ENCODE measurements at places on chromosomes 7 and 10.
A peak's percentile ranks its signal among the peaks of the same experiment; 100 is the strongest.

- no peak for DNase-seq
Observed at GRCh38 chr10:45211576-45211975, 103.8 kb downstream of the OR13A1 start.

- DNase-seq: no peak
Observed at GRCh38 chr10:71161425-71161824, 50.9 kb upstream of the UNC5B start.

DNA sequence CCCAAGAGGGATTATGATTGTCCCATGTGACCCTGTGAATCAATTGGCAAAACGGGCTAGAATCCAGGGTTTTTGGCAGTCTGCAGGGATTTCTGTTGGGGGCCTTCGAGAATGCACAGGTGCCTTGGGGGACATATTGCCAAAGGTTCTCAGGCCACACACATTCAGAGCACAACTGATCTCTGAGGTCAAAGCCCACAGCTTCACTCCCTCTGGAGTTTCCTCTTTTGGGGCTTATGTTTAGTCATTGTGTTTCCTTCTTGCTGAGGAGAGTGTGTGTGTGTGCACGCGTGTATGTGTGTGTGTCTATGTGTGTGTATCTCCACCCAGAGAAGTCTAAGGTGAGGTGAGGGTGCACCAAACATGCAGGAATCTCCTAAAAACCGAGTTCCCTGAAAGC lies 8.8 kb downstream of the PPIF start:
- DNase-seq: no peak

- no peak for DNase-seq
Observed at GRCh38 chr10:89665302-89665701, 20.3 kb upstream of the PANK1 start.

DNA sequence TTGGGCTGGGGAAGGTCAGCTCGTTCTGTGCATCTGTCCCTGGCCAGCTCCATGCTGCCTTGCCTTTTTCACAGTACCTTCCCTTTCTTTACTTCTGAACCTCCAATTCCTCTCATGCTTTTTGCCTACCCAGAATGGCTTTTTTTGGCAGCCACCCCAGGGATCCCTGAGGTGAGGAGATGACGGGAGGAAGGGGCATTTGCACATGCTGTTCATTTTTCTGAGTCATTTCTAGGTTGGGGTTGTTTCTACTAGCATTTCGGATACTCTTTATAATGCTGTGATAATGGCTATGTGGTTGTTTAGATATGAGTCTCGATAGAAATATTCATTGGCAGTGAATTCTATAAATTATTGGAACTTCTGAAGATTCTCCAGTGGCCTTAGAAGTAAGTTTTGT lies 415.1 kb upstream of the FZD8 start:
- no peak for DNase-seq

GRCh38 chr7:157551325-157552070 lies 214.7 kb downstream of the DNAJB6 start:
- no peak for DNase-seq

- no peak for DNase-seq
Observed at GRCh38 chr7:44914992-44915607, 29.8 kb upstream of the PURB start.

DNA sequence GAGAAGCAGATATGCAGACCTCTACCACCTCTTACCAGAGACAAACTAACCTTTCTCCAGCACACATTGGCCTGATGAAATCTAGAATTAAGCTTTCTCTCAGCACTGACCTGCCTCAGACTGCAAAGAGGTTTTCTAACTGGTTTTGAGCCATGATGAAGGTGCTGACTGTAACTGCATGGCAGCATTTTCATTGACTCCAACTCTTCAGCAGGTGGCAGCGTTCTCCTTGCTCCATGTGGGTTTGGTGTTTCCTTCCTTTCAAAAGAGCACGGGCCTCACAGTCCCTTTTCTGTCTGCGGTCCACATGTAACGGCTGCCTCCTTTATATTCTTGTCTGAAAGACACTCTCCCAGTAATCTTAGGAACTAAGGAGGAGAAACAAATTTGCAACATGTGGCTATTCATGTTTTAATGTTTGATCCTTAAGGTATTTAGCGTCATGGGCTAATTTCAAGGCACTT lies 12.6 kb downstream of the KLLN start:
- DNase-seq: peak; percentile 15

- DNase-seq: no peak
Observed at GRCh38 chr10:60096761-60097513, 190.6 kb upstream of the CCDC6 start.

- no peak for DNase-seq
Observed at GRCh38 chr10:125142946-125143345, 17.4 kb downstream of the CTBP2 start.

DNA sequence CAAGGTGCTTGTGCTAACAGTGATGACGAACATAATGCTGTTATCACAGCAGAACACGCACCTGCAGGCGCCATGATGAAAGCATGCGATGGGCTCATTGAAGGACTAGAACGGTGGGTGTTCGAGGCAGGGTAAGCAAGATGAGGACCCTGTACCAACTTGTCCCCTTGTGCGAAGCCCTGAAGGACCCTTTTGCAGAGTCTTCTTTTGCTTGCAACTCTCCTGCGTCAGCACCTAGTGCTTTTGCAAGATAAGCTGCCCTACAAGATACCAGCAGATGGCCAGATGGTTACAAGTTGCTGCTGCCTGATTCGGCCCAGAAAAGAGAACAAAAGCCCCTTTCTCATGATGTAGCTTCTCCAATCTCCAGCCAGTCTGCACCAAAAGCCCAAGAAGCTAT lies 4.2 kb upstream of the IL15RA start:
- no peak for DNase-seq

- DNase-seq: no peak
Observed at GRCh38 chr7:111558991-111559390, 3.3 kb downstream of the IMMP2L start.

GRCh38 chr7:7869036-7869435 lies 99.6 kb upstream of the GLCCI1 start:
- DNase-seq: no peak

GRCh38 chr7:46933596-46933995 lies 648.3 kb downstream of the TNS3 start:
- DNase-seq: no peak

- DNase-seq: no peak
Observed at GRCh38 chr10:59894114-59894513, 12.2 kb downstream of the CCDC6 start.

DNA sequence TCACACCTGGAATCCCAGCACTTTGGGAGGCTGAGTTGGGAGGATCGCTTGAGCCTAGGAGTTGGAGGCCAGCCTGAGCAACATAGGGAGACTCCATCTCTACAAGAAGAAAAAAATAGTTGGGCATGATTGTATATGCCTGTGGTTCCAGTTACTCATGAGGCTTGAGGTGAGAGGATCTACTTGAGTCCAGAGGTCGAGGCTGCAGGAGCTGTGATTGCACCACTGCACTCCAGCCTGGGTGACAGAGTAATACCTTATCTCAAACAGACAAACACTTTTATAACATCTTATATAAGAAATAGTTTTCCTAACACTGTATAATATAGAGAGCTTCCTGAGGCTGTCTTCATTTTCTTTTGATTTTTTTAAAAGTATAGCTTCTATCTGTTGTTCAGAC lies 448.4 kb upstream of the COBL start:
- no peak for DNase-seq

- no peak for DNase-seq
Observed at GRCh38 chr7:71787513-71787912, 624.6 kb downstream of the CALN1 start.

- DNase-seq: no peak
Observed at GRCh38 chr7:127848241-127848640, 183.0 kb downstream of the LRRC4 start.

GRCh38 chr10:43689955-43690771 lies 41.5 kb upstream of the ZNF32 start:
- DNase-seq: peak; percentile 64

DNA sequence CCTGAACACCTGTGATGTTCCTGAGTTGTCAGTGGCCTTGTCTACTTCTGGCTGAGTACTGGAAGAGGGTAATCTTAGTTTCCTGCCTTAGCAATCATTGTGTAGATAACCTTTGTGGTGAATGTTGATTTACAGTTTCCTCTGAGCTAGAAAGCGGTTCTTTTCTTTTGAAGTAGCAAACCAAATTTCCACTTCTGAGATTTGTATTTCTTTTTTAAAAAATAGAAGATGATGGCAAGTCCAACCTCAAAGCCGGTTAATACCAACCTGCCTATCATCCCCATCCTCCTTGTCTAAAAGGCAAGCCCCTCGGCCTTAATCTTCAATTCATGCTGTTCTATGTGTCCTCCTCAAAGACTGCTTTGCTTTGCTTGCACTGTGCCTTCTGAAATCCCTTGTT lies 12.5 kb upstream of the PALS2 start:
- no peak for DNase-seq

GRCh38 chr7:47379629-47380324 lies 202.1 kb downstream of the TNS3 start:
- no peak for DNase-seq

- no peak for DNase-seq
Observed at GRCh38 chr10:124525751-124526600, 64.4 kb downstream of the LHPP start.

- DNase-seq: no peak
Observed at GRCh38 chr7:151735851-151736402, 141.0 kb downstream of the PRKAG2 start.

DNA sequence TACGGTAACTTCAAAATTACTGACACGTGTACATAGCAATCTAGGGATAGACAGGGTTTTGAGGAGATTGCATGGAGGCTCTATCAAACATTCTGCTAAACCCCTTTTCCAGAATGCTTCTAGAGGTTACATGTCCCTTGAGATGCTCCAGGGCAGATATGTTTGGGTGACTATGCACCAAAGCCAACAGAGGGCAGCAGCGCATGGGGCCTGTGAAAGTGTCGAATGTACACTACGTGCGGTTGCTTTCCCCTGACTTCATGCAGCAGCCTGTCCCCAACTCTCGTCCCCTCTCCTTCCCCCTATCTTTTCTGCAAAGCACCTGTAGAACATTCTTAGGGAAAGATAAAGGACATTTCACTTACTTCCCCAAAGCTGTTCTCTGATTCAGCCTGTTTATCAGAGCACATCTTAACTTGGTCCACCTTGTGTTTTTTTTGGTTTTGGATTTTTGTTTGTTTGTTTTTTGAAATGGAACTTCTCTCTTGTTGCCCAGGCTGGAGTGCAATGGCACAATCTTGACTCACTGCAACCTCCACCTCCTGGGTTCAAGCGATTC lies 90.2 kb downstream of the UBE3C start:
- DNase-seq: no peak

DNA sequence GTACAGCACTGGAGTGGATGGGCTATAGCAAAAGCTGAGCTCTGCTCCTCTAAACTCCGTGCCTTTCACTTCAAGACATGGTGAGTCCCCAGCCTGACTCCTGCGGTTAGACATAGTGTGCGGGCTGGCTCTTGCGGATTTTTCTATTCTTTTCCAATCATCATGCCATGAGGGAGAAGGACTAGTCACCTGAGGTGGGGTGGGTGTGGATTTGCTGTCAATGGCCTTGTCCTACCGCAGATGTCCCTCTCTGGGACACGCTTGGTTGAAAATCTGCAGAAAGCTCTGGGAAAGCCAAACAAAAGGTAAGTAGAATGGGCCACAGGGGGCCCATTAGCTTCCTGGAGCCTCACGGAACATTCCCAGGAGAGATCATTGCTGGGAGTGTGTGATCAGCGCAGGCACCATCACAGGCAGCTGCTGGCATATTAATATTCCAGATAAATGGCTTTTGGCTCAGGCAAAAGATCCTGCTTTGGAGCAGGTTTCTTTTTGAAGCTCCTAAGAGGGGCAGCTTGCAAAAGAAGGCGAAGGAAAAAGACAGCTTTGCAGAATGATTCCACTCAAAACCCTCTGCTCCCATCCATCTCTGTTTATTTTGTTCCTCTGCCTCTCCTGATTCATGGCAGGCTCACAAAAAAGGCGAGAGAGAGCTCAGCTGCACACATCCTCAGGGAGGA lies 509.0 kb upstream of the ZMIZ1 start:
- no peak for DNase-seq

DNA sequence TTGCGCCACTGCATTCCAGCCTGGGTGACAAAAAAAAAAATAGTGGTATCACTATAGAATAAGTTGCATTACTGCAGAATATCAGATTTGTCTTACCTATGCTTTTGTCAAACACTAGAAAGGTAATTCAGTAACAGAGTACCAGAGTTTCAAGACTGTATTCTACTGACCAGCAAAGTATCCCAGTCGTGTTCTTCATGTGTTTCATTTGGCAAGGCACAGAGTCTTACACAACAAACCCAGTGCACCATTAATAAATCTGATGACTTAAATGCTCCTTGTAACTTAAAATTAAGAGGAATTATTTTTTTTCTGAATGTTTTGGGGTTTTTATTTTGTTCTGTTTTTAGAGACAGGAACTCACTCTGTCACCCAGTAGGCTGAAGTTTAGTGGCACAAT lies 34.4 kb upstream of the PBLD start:
- no peak for DNase-seq

GRCh38 chr7:15757041-15758000 lies 70.8 kb upstream of the MEOX2 start:
- DNase-seq: no peak

DNA sequence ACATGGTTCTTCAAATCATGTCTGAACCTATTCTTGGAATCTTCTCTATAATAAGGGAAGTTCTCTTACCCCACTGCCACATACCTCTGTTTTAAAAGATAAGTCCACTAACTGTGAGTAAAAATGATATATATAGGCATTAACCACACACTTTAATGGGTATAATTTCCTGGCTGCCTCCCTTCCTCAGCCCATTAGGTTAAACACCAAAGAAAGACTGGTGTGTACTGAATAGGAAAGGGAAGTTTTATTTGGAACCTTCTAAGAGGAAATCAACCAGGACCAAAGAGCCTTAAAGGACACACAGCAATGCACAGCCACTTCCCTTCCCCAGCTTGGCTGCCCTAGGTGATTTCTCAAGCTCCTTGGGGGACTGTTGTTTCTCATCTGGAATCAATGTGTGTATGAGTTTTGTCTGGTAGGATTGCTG lies 5.0 kb upstream of the WBP1L start:
- DNase-seq: no peak

- DNase-seq: no peak
Observed at GRCh38 chr10:28728366-28728765, 51.0 kb downstream of the BAMBI start.

- DNase-seq: no peak
Observed at GRCh38 chr7:77747718-77748117, 50.5 kb downstream of the TMEM60 start.

DNA sequence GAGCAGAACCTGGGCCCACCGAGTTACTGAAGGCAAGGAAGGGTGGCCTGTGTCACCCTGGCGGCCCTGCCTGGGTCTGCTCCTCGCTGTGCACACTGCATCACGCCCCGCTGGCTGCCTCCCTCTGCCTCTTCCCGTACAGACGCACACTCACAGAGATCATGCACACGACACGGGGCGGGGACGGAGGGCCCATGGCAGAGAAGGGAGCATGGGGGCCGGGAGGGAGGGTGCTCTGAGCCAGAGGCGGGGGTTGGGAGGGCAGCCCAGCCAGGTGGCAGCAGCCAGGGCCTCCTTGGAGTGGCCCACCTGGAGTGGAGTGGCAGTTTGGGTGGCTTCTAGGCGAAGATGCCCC lies 16.6 kb downstream of the BUD23 start:
- no peak for DNase-seq

All from effector CD8-positive, alpha-beta T cell (primary cell).